ENCODE measurements at places on chromosomes 11 and 22. TPM values are rescaled to one million over a fixed set of nuclear protein-coding genes. Genes with fewer than 3 reads are reported as not detected.

Gene ALDH3B2
- total RNA-seq, result 4.8 TPM

Gene PRPF19
- total RNA-seq, result 70.6 TPM

Gene MDK
- 52.1 TPM for total RNA-seq

Gene SLC22A25
- not detected for total RNA-seq

Gene ENTHD1
- total RNA-seq, result not detected

Gene SWAP70
- 44.8 TPM for total RNA-seq

Gene RPLP2
- 441 TPM for total RNA-seq

Gene SC5D
- 48.9 TPM for total RNA-seq

Gene NAALAD2
- 0.86 TPM for total RNA-seq

Gene MRGPRE
- not detected for total RNA-seq

Gene MUC2
- total RNA-seq, result 0.43 TPM

Gene VSIG10L2
- 0.43 TPM for total RNA-seq

Gene LRRC74B
- total RNA-seq, result 9.0 TPM

Gene TUG1
- 51.6 TPM for total RNA-seq

Gene C1QTNF5
- total RNA-seq, result 28.6 TPM

- DNase-seq, result no peak
These were observed 134.6 kb upstream of the TRPC6 start for GRCh38 chr11:101718402-101718801.

- no peak for DNase-seq
These were observed 6.4 kb downstream of the LTBP3 start for GRCh38 chr11:65551572-65552387.

GRCh38 chr11:24043842-24044241 lies 453.0 kb upstream of the LUZP2 start:
- no peak for DNase-seq

GRCh38 chr11:47552056-47552565 lies 821 bp downstream of the CELF1 start:
- DNase-seq, result peak; percentile 56

- DNase-seq, result no peak
These were observed 173.2 kb downstream of the KIF18A start for GRCh38 chr11:27934830-27935145.

- no peak for DNase-seq
These were observed 2.4 kb downstream of the GSTT4 start for GRCh38 chr22:24002851-24003250.

DNA sequence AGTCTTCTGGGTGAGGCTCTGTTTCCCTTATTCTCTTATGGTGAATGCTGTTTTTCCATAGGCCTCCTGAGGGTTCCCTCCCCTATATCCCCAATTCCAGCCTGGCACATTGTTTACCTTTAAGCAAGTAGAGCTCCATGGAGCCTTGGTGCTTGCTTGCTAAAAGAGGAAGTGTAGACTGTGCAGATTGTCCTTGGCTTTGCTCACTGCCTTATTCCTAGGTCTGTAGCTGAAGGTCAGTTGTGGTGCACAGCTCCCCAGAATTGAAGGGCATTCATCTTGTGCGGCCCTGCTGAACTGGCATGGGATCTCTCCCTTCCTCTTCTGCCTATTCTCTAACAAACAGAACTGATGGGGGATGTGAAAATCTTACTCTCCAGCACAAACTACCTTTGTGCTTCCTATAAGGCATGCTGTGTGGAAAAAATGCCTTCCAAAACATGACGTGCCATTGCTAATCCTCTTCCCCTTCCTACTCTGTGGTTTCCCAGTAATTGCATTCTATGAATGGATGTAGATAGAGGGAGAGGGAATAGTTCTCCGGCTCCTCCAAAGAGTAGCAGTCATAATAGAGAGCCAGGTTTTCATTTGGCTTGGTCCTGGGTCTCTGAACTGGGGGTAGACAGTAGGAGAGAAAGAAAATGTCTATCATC lies 34.2 kb upstream of the PLET1 start:
- no peak for DNase-seq

DNA sequence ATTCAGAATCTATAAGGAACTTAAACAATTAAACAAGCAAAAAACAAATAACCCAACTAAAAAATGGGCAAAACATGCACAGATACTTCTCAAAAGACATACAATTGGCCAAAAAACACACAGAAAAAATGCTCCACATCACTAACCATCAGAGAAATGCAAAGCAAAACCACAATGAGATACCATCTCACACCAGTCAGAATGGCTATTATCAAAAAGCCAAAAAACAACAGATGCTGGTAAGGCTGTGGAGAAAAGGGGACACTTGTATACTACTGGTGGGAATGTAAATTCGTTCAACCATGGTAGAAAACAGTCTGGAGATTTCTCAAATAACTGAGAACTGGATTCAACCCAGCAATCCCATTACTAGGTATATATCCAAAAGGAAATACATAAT lies 24.8 kb downstream of the ENTHD1 start:
- DNase-seq, result no peak

- DNase-seq, result no peak
These were observed 1.4 kb downstream of the ARVCF start for GRCh38 chr22:20015187-20015625.

DNA sequence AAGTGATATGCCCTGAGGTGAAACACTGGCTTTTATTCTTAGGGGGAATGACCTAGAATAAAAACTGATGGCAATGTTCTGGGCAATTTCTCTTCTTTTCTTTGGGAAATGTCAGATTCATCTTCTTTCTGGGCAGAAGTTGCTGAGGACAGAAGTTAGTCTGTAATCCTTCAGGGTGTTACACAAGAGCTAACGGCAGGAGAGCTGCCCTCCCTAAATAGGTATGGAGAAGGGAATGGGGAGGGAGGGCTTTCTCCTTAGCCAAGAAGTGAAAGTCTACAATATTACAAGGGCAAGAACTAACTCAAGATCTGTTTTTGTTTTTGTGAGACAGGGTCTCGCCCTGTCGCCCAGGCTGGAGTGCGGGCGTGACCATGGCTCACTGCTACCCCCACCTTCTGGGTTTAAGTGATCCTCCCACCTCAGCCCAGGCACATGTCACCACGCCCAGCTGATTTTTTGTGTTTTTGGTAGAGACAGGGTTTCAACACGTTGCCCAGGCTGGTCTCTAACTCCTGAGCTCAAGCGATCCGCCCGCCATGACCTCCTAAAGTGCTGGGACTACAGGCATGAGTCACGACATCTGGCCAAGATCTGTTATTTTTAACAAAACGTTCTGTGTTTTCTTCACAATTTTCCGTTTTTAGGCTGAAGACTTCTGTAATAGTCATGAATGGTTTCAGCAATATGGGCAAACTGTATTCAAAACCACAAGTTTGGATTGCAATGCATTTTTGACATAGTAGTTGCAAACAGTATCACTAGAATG lies 7.2 kb downstream of the PIWIL4 start:
- DNase-seq, result no peak

GRCh38 chr22:20188567-20188877 lies 37.7 kb upstream of the CCDC188 start:
- DNase-seq, result no peak

DNA sequence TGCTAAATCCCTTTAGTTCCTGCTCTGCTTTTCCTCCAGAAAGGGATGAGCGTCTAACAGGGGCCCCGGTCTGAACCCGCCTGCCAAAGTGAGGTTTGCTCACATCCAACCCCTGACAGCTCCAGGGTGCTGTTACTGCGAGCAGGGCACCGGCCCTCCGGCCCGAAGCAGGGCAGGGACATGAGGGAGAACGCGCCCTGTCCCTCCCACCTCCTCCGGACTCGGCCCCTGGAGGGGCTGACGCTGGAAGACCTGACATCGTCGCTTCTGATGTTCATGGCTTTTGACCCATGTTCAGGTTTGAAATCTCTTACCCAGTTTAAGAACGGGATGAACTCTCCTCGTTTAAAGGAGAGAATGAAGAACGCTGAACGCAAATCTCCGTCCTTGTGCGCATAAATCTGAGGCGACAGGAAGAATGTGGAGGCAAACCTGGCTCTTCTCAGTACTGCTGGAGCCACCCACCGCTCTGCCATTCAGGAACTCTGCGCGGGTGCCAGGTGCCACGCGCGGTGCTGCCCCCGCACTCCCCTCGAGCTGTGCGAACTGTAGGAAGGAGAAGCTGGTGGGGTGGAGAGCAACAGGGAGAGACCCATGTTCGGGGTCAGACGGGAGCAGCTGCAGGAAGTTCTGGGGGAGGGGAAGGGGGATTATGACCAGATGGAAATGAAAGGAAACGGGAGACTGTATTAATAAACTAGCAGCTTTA lies 826 bp upstream of the EEF1G start:
- peak; percentile 32 for DNase-seq

- DNase-seq, result no peak
These were observed 348.7 kb downstream of the ETS1 start for GRCh38 chr11:128238521-128239265.

DNA sequence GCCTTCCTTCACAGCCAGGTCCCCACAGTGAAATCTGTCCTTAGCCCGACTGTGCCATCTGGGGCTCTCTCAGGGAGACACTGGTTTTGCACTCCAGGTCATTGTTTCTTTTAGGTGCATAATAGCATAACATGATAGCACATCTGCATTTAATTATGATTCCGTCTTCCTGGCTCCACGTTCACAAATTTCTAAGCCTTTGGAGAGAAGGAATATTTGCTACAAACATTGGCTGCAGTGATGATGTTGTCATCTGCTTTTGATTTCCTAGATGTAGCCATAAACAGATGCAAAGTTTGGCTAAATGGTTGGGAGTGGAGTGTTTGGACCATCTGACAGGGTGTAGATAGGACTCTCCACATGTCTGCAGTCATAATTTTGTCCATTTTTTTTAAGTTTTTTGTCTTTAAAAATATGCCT lies 12.0 kb upstream of the CAT start:
- peak; percentile 66 for DNase-seq

- no peak for DNase-seq
These were observed 577.4 kb upstream of the LUZP2 start for GRCh38 chr11:23919455-23919854.

DNA sequence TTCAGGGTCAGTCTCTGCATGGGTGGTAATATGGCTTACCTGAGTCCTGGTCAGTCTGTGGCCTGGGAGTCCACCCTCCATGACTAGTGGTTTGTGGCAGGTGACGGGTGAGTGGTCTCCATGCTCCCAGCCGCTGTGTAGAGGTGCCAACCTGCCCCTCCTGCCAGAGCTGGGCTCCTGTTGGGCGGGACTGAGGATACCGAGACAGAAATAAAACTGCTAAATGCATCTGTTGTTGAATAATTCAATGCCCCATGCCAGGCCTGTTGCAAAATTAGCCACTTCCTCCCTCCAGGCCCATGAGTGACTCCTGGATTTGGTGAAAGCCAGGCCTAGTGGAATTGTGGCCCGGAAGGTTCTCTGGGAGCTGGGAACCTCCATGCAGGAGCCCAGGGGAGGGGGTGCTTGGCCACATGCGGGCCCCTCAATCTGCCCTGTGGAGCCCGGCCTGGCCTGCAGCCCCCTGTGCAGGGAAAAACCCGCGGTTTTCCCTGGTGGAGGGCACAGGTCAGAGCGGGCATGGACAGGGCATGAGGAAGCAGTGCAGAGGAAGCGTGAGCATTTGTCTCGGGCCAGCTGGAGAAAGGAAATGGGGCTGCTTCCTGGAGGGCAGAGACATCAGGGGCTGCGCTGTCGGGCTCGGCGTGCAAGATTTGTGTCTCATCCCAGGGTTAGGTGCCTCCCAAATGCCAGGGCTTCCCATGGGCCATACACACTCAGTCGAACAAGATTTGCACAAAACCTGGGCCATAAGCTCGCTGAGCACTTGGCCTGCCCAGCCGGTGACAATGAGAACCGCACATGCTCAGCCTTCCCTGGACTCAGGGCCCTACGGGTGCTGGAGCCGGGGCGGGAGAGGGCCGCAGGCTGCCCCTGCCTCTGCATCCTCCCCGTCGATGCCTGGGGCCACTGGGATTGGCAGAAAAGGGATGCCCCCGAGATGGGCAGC lies 66.9 kb downstream of the KCNQ1 start:
- no peak for DNase-seq

Data from lung (tissue), 17 donors.